ENCODE measurements at places on chromosomes 11 and 22.

DNA sequence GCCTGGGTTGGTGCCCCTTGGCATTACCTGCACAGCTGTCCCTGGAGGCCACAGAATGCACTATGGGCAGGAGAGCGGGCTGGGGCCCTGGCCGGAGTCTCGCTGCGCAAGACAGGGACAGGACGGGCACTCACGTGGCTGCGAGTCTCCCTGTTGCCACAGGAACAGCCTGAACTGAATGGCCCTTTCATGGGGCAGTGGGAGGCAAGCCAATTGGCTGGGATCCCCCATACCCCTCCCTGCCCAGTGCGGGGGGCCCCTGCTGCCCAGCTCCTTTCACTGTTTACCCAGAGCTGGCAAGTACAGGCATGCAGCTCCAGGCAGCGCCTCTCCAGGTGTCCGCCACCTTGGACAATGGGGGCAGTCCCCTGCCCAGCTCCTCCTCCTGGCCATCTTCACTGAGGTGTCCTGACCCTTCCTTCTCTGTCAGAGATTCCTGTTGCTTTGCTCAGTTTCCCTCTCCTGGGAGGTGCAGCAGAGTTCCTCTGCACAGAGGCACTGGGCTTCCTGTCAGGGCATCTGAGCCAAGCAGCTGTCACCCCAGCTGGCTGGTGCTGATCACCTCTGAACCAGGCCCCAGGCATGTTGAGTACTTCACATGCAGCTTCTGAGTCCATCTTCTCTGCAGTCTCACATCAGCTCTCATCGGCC lies 5.2 kb downstream of the USP2 start:
- no peak for DNase-seq
- no peaks in the 10 kb centered on the region for H3K4me1 ChIP-seq
- H3K27ac ChIP-seq = no peak overlapping the region
- no peaks in the 10 kb centered on the region for H3K27me3 ChIP-seq

DNA sequence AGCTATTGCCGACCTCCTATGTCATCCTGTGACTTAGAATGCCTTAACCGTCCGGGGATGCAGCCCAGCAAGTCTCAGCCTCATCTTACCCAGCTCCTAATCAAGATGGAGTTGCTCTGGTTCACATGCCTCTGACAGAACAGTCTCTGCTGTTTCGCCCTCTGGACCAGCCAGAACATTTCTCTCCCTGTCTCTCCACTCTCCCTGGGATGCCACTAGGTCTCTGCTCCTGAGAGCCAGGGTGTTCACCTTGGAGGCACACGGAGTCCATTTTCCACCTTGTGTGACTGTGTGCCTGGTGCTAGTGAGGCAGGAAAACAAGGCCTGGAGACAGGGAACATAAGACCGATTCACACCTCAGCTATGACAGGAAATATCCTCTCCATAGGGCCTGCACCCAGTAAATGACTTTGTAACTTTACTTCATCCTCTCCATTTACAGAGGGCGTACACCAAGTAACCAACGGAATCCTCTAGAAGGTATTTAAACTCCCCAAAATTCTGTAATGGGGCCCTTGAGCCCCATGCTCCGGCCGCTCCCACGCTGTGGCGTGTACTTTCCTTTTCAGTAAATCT lies 16.8 kb upstream of the B4GALNT4 start:
- H3K27me3 ChIP-seq = no peaks in the 10 kb centered on the region
- peak overlapping the region; percentile 5 for H3K4me3 ChIP-seq
- H3K36me3 ChIP-seq = no peaks in the 10 kb centered on the region
- DNase-seq = no peak
- H3K27ac ChIP-seq = no peak overlapping the region

DNA sequence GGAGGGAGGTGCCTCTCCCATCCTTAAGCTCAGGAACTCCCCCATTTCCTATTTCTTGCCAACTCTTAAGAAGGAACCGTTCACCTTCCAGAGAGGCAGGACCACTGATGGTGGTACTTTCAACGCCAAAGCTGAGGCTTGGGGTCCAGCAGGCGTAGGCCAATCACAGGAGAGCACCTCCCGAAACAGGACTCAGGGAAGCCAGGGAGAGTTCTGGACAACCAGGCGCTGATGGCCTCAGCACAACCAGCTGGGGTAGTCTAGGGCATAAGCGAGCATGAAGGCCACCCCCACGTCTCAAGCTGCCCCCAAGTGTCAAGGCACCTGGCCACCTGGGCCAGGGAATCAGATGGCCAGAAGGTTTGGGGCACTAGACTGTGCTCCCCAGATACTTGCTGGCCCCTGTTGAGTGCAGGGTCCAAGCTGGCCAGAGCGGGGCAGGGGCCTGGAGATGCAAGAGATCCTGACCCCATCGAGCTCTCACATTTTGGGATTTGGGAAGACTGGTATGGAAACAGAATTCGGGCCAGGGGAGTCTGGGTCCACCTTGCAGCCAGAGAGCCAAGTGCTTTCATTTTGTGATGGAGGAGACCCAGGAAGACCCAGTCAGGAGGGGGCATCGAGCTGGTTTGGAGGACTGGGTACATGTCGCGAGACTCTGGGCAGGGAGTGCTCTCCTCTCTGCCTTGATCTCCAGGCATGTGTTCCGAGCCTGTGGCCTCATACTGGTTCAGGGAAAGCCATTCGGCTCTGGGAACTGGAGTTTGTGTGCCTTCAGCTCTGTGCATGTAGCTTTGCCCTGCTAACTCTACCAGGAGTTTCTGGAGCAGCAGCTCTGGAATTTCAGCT lies 926 bp downstream of the CD6 start:
- peak overlapping the region; percentile 54 for H3K27ac ChIP-seq
- H3K4me3 ChIP-seq = peak overlapping the region; percentile 84
- DNase-seq = no peak
- peaks cover 10% of the 10 kb centered on the region for H3K27me3 ChIP-seq
- H3K4me1 ChIP-seq = peaks cover 40% of the 10 kb centered on the region

DNA sequence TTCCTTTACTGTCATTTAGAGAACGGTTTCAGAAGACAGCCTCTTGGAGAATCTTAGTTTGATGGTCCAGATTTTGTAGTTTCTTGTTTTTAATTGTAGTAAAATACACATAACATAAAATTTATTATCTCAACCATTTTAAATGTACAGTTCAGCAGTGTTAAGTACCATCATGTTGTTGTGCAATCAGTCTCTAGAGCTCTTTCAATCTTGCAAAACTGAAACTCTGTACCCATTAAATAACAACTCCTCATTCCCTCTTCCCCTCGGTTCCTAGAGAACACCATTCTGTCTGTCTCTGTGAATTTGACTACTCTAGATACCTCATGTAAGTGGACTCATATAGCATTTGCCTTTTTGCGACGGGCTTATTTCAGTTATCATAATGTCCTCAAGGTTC lies 69.8 kb downstream of the GRIK4 start:
- no peak overlapping the region for H3K4me3 ChIP-seq
- no peak overlapping the region for H3K27ac ChIP-seq
- peaks cover 5% of the 10 kb centered on the region for H3K4me1 ChIP-seq
- no peak for DNase-seq
- H3K36me3 ChIP-seq = peaks cover 13% of the 10 kb centered on the region

DNA sequence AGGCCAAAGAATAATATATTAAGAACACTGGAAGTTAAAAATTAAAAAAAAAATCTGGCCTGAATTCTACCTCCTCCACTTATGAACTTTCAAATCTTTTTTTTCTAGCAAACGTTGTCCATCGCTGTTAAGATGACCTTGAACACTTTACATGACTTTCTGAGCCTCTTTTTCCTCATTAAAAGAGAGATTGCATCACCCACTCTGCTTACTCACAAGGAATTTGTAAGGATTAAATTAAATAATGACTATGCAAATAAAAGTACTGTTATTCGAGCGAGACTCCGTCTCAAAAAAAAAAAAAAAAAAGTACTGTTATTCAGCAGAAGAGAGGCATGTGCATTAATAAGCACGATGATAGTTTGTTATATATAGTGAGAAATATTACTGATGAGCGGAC lies 285.1 kb upstream of the CCDC90B start:
- no peak overlapping the region for H3K4me3 ChIP-seq
- no peaks in the 10 kb centered on the region for H3K4me1 ChIP-seq
- H3K27me3 ChIP-seq = peaks cover 5% of the 10 kb centered on the region
- no peaks in the 10 kb centered on the region for H3K36me3 ChIP-seq
- no peak overlapping the region for H3K27ac ChIP-seq

DNA sequence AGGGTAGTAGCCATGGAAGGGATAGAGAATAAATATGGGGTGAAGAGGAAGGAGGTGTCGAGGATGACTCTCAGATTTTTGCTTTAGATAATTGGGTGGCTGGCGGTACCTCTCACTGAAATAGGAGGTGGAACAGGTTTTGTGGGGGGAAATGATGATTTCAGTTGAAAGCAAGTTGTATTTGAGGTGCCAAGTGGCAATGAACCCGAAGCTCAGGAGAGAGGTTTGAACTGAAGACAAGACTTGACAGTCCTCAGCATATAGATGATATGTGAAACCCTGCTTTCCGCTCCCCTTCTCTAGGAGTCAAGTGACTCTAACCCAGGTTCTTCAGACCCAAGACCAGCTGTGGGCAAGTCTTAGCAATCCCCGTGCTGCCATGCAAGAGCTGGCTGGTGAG lies 33.7 kb downstream of the RRP8 start:
- H3K4me1 ChIP-seq = peaks cover 3% of the 10 kb centered on the region
- DNase-seq = no peak
- H3K27ac ChIP-seq = no peak overlapping the region
- peaks cover 11% of the 10 kb centered on the region for H3K36me3 ChIP-seq
- H3K27me3 ChIP-seq = no peaks in the 10 kb centered on the region

DNA sequence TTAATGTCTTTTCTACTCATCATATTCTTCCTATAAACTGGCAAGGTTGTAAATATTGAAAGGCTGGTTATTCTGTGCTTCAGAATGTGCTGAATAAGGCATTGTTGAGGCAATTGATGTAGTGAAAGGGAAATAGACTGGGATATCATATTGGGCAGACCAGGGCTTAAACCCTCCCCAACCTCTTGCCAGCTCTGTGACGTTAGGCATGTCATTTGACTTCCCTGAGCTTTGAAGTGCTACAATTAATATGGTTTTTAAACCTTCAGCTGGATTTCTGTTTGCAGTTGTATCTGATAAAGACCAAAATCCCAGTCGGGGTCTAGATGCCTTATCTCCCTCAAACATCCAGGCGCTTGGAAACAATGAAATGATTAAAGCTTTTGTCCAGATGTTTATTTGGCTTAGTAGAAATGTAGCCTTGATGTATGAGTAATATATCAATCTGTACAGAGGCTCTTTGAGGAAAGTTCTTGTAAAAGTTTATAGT lies 208.1 kb downstream of the DBX1 start:
- peaks cover 49% of the 10 kb centered on the region for H3K27me3 ChIP-seq
- H3K27ac ChIP-seq = no peak overlapping the region
- no peaks in the 10 kb centered on the region for H3K36me3 ChIP-seq
- DNase-seq = no peak

- no peak overlapping the region for H3K27ac ChIP-seq
- peaks cover 56% of the 10 kb centered on the region for H3K36me3 ChIP-seq
- no peaks in the 10 kb centered on the region for H3K27me3 ChIP-seq
Observed at GRCh38 chr11:94968334-94968958, 4.9 kb downstream of the CWC15 start.
